Esophagus muscularis mucosa (tissue), 4 donors: ENCODE measurements at places on chromosomes 5 and 9. TPM values are rescaled to one million over a fixed set of nuclear protein-coding genes. Genes with fewer than 3 reads are reported as not detected.

The PCDHA5 gene
- 0.69 TPM for total RNA-seq

DNA sequence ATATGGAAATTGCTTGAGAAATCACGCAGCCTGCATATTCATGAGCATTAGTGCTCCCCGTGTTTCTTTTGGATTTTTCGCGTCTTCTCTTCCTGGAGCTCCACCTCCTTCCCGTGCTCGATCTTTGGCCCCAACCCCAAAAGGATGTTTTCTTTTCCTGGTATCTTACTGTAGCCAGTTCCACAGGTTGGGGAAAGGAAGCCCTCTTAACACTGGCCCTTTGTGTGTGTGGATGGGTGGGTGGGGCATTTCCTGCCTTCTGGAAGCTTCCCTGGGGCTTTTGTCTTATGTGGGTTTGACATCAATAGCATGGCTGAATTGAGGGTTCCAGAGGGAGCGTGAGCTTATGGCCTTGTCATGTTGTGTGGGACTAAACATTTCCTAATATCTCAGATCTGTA lies 21.9 kb downstream of the STXBP1 start:
- DNase-seq = no peak

GRCh38 chr5:77031891-77032290 lies 1.7 kb downstream of the AGGF1 start:
- no peak for DNase-seq

GRCh38 chr9:123438821-123439220 lies 82.8 kb downstream of the CRB2 start:
- no peak for DNase-seq

- DNase-seq = no peak
Measured at GRCh38 chr5:157900644-157901043, 41.7 kb upstream of the CLINT1 start.

DNA sequence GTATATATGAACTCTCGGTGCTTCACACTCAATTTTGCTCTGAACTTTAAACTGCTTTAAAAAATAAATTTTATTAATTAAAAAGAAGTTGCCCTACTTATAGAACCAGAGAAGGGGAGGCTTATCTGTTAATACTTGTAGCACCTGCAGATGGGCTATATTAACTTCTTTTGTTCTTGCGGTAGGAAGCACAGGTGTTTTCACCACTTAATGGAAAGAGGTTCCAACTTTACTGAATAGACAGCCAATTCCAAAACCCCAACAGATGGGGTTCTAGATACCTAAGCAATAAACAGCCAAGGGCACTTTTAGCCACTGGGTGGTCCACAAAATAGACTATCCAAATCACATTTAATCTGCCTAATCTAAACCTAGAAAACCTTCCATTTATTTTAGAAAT lies 65.4 kb downstream of the SSBP2 start:
- no peak for DNase-seq

DNA sequence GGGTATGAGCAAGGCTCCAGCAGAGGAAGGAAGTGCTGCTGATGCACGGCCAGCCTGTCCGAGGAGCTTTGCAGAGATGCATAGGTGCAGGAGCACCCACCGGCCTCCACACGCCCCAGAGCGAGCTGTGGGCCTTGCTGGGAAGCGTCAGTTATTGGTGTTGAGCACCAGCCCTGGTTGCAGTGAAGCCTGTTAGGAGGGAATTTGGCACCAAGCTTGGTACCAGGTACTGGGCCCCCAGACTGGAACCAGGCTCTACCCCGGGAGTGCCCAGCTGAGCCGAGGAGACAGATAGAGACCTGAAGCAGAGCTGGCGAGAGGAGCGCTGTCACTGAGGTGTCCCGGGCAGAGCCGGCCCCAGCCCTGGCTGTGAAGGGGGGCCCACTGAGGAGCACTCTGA lies 5.2 kb downstream of the TCF7 start:
- no peak for DNase-seq

The NRARP gene
- total RNA-seq = 6.5 TPM

GRCh38 chr9:26326563-26326962 lies 566.0 kb downstream of the CAAP1 start:
- DNase-seq = no peak

DNA sequence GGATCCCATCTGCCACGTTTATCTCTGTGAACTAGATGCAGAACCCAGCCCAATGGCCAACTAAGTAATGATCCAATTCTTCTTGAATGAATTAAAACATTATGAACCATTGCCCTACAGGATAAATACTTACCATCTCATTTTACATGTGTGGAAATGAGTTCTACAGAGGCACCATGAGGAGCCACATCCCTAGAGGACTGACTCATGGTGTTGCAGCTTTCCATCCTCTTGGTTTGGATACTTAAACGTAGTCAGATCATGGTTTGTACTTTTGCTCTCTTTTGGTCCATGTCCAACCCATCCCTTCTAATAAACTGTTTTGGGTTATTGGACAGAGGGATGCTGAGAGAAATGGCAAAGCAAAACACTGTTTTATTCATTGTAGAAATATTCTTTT lies 484.8 kb downstream of the EBF1 start:
- DNase-seq = no peak

- no peak for DNase-seq
Measured at GRCh38 chr5:100647461-100648230, 112.5 kb downstream of the FAM174A start.

The FOXI1 gene
- not detected for total RNA-seq

DNA sequence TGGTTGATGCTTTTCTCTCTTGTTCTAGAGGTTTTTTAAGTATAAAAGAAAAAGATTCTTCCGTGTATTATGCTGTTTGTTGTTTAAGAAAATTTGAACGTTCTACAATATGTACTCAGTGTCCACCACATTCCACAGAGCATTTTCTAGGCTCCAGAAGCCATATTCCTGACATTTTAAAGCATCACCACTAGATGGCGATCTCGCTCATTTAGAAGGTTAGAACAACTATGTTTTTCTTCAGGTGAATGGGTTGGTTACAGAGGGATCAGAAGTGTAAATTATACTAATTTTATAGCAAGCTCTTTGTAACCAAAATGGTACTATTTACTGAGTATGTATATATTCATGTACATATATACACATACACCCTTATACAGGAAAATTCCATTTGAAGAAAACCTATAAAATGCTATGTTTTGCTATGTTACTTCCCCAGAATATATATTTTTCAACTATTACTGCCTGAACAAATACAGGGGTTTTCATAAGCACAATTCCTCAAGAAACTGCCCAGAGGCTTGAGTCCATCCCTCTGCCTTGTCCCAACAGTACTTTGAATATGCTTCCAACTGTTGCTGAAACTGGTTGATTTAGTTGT lies 284.3 kb downstream of the CCDC171 start:
- DNase-seq = no peak

The NDUFAF2 gene
- total RNA-seq = 42.8 TPM

The RMRP gene
- 6,162 TPM for total RNA-seq

The HRCT1 gene
- total RNA-seq = 4.3 TPM

The SGCD gene
- total RNA-seq = 24.4 TPM

- DNase-seq = no peak
Measured at GRCh38 chr5:124056991-124057723, 545.2 kb downstream of the CSNK1G3 start.
